GM03348 (cell line): ENCODE measurements at places on chromosomes 7 and 10.

- DNase-seq = no peak
Observed at GRCh38 chr10:80161321-80162083, 29.0 kb downstream of the PLAC9 start.

DNA sequence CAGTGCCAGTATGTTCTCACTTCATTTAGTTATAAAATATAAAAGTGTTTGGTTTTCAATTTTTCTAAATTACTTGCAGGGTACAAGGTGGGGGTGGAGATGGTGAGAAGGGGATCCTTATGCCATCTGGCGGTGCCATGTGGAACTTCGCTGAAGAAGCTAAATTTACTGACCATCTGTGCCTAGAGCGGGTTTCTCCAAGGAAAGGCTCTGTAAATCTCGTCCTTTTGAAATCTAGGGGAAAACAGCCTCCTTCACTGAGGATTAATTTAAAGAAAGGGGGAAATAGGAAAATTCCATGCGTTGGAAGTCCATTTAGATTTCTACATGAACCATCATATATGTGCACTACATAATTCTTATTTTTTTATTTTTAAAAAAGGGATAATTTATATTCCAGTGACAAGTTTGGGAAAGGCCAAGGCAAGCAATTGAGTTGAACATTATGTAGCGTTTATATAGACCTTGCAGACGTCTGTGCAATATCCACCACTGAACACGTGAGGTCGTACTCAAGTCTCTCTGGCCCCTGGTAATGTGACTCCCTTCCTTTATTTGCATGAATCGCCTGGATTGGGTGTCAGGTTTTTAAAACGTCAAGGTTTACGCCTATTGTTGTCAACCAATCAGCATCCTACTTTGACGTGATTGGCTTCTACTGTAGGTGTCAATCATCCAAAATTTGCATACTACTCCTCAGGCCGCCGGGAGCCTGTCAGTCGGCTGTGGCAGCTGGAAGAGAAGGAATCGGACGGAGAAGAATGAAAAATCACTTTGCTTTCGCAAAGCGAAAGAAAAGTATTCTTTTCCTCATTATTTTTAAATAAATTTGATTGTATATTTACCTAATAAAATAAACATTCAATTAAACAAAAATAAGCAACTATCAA is 297.1 kb upstream of the NFE2L3 start:
- DNase-seq = peak; percentile 93

- DNase-seq = no peak
Observed at GRCh38 chr7:56105508-56105907, 768 bp downstream of the CHCHD2 start.

GRCh38 chr7:120421151-120421651 is 148.2 kb downstream of the KCND2 start:
- no peak for DNase-seq

GRCh38 chr7:130436253-130436652 is 4.6 kb downstream of the CEP41 start:
- DNase-seq = no peak

- DNase-seq = no peak
Observed at GRCh38 chr7:154965014-154965413, 37.9 kb downstream of the PAXIP1 start.
